ENCODE measurements at places on chromosomes 16 and 17. TPM values are rescaled to one million over a fixed set of nuclear protein-coding genes. Genes with fewer than 3 reads are reported as not detected.

Gene DDX5
- 581 TPM for total RNA-seq

Gene SALL1
- total RNA-seq, result 0.38 TPM

Gene ZG16B
- total RNA-seq, result 0.69 TPM

Gene SLC35G6
- not detected for total RNA-seq

Gene GFAP
- 0.68 TPM for total RNA-seq

Gene CCL8
- not detected for total RNA-seq

Gene TMEM235
- total RNA-seq, result not detected

Gene PSME3IP1
- 90.3 TPM for total RNA-seq

Gene PTGES3L
- 1.0 TPM for total RNA-seq

Gene CEP295NL
- total RNA-seq, result 0.43 TPM

Gene CLEC18C
- 0.08 TPM for total RNA-seq

Gene NPIPA7
- total RNA-seq, result 14.1 TPM

Gene SGCA
- total RNA-seq, result 2.9 TPM

Gene CRYM
- total RNA-seq, result 1.7 TPM

Gene STAT3
- 71.7 TPM for total RNA-seq
